ENCODE measurements at places on chromosomes 7 and 10.
A peak's percentile ranks its signal among the peaks of the same experiment; 100 is the strongest.

DNA sequence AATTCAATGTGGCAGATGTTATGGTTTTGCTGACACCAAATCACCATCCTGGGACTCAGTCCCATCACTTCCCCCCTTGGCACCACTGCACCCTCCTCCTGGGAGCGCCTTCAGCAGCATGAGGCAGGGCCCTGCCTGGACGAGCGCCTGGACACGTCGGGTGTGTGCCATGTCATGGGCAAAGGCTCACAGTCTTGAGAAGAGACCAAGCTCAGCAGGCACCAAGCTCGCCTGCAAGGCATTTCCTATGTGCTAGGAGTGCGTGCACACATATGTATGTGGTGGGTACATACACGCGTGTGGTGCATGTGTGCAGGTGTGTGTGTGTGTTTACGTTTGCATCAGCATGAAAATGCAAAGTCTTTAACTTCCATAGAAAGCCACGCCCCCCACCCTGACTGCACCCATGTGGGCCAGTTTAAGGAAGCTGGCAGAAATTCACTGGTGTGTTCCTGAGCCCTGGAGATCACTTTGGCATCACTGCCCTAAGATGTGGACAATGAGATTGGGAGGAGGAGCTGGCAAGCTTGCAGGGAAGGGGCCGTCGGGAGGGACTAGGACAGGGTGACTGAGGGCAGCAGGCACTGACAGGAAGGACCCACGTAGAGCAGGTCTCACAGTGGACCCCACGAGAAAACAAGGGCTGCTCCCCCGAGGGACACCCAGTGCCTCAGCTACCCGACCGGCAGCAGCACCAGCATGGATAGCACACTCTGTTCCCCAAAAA, 169.9 kb upstream of the PPP2R2D start:
- no peak for DNase-seq

DNA sequence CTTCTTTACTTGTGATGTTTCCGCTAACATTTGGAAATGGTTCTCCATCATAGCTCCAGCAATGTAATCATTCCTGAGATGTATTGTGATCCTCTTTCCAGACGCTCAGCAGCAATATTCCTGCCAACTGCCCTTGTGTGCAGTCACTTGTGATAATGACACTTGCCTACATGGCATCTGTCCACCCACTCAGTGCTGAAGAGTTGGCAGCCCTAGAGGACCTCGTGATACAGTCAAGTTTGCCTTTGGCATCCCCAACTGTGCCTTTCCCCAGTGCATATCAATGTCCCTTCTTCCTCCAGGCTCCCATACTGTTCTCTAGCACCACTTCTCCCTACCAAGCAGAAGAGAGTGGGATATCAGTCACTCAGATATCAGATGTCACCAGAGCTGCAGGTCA, 64.9 kb downstream of the MYOF start:
- no peak for DNase-seq

DNA sequence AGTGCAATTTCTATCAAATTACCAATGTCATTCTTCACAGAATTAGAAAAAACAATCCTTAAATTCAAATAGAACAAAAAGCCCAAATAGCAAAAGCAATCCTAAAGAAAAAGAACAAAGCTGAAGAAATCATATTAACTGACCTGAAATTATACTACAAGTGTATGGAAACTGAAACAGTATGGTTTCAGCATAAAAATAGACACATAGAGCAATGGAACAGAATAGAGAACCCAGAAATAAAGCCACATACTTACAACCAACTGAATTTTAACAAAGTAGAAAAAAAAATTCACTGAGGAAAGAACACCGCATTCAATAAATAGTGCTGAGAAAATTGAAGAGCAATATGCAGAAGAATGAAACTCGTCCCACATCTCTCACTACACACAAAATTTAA, 142.0 kb upstream of the CHRM2 start:
- DNase-seq = no peak

DNA sequence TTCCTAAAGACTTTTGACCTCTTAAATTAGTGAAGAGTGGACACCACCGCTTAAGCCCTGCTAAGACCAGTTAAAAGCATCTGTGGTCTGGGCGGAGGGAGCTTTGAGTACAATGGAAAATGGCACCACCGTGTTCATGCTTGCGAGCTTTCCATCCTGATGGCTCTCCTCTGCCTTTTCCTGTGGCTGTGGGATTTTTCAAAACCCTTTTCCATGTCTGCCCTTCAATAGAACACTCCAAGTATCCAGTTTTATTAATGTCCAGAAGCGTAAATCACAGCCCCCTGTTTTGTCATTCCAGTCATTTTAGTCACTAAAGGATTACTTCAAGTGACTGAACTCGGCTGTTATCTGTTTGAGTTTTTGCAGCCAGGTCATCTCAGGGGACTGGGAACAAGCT, 181.8 kb downstream of the MGMT start:
- DNase-seq = no peak

DNA sequence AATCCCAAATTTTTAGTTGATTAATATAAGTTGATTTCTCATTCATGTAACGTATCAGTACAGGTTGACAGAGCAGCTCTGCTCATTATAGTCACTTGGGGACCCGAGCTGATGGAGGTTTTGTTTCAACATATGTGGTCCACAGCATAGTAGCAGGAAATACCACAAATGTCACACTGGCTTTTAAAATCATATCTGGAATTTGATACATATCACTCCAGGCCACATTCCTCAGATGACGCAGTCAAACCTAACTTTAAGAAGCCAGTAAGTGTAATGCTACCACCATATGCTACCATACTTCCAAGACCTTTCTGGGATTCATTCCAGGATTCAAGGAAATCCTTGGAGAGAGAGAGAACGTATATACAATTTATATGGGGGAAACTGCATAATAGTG, 156.3 kb downstream of the PHF14 start:
- DNase-seq = no peak

DNA sequence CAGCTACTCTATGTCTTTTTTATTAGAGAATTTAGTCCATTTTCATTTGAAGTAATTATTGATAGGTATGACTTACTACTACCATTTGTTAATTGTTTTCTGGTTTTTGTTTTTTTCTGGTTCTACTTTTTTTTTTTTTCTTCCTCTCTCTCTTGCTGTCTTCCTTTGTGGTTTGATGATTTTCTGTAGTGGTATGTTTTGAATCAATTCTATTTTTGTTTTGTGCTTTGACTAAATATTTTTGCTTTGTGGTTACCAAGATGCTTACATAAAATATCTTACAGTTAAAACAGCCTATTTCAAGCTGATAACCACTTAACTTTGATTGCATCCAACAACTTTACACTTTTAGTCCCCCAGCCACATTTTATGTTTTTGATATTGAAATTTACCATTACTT, 3.3 kb upstream of the OR2F2 start:
- DNase-seq = peak; percentile 13

DNA sequence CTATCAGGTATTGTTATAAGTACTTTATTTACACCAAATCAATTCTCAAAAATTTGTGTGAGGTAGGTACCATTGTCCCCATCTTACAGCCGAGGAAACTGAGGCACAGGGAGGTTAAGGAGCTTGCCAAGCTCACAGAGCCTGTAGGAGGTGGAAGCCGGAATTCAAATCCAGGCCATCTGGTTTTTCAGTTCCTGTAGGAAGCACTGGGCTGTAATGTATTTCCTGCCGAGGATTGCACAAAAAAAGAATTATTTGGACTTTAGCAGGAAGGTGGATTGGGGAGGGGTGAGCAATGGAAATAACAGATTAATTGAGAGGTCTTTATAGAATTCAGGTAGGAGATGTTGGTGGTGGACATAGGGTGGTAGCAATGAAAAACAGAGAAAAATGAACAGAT, 315.3 kb upstream of the AUTS2 start:
- no peak for DNase-seq

- peak; percentile 92 for DNase-seq
Observed at GRCh38 chr7:43164757-43165156, 52.3 kb downstream of the HECW1 start.

All from AG08395 (cell line).